ENCODE measurements at places on chromosomes 4 and X.

- DNase-seq: no peak
These were observed 399.0 kb downstream of the PABPC4L start for GRCh38 chr4:133802359-133803140.

DNA sequence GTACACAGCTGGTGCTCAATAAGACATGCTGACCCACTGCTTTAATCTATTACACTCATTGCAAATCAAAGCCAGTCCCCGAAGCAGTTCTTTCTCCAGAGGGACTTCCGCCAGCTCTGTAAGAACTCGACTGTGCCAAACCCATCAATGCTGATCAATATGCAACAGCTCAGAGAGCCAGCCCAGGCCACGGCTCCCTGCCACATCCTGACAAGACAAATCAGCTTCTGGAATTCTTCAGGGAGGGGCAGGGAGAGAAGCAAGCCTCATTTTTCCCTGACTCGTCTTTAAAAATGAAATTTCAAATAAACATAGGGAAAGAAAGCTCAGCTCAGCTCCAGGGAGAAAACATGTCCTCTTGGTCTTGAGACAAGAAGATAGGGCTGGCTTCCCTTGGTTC is 5.3 kb upstream of the ADRA2C start:
- peak; percentile 27 for DNase-seq

GRCh38 chrX:34900691-34901090 is 41.9 kb upstream of the FAM47B start:
- DNase-seq: no peak

DNA sequence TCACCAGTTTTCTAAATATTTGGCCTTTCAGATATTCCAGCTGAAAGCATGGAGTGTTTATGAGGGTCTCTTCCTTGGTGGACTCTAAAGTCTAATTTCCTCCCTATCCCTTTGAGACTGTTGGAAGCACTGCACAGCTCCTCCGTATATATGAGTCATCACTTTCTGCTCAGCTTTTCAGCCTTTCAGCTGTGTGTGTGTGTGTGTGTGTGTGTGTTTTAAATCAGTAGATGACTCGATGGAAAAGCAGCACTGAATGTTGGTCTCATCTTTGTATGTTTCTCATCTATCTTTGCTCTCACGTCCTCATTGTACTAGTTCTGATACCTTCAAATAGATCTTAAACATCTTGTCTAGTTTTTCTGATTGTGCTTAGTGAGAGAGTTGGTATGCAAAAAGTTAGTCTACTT is 81.6 kb downstream of the ZFX start:
- DNase-seq: no peak

- DNase-seq: no peak
These were observed 185.4 kb upstream of the MTMR8 start for GRCh38 chrX:64580605-64581004.
